Adipocyte (in vitro differentiated cells): ENCODE measurements at places on chromosomes 5 and 9.

DNA sequence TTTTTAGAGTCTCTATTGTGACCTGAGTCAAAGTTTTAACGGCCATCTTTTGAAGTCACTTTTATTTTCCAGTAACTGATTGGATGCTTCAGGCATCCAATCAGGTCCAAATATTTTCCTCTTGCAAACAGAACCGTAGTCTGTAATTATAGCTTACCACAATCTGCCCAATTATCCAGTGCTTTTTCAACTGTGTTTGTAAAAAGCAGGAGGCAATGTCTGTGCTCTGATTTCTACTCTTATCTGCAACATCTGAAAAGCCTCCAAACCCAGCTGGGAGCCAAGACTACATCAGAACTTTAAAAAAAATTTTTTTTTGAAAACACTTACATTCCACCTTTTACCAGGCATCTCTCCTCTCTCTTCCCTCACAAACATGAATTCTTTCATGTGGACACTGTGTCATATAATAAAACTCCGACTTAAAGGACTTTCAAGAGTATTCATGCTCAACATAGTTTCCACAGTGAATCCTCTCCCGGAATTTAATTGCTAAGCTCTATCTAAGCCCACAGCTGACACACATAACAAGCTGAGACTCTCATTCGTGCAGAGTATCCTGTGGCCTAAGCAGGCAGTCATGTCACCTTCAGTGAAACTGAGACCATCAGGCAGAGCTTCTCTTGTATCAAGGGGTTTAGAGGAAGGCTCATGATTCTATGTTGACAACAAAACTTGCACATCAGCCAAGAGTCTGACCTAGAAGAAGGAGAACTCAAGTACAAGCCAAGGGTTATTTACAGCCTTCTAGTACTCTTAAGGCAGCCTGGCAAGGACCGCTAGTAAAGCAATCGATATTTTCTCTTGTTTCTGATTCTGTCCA is 272.7 kb downstream of the TLE1 start:
- DNase-seq, result peak; percentile 69

GRCh38 chr5:36162810-36163486 is 11.0 kb downstream of the SKP2 start:
- DNase-seq, result no peak

GRCh38 chr5:111469903-111470302 is 42.4 kb downstream of the STARD4 start:
- DNase-seq, result no peak

GRCh38 chr5:139287890-139288635 is 5.5 kb upstream of the MATR3 start:
- DNase-seq, result no peak
